Fibroblast of skin of left biceps (primary cell): ENCODE measurements at places on chromosomes 16 and 17.

GRCh38 chr17:82677353-82677925 lies 21.1 kb downstream of the RAB40B start:
- DNase-seq = no peak

DNA sequence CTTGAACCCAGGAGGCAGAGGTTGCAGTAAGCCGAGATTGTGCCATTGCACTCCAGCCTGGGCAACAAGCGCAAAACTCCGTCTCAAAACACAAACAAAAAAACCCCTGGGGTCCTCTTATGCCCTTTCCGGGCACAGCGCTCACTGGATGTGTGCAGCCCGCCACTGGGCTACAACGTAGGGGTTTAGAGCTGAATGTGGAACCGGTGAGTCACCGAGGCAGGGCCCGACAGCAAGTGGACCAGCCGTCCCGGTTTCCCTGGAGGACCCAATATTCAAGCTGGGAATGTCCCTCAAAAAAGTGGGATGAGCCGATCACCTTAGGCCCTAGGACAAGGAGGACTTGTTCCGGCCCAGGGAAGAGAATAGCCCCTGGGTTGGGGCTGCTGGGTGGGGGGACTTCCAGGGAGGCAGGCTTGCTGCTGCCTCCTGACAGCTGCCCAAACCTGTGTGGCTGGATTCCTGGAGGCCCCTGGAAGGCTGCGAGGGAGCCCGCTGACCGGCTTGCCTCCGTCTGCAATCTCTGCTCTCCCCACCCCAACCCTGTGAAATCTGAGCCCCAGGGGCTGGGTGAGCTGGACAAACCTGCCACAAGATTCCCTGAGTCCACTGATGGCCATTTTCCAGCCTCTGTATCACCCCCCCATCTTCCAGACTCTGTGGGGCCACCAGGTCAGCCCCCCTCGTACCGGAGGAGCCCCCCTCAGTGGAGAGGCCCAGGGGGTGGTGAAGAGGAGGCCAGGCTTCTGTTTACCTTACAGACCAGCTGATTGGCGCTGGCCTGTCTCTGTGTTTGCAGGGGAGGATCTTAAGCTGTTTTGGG lies 2.9 kb upstream of the CLDN9 start:
- DNase-seq = no peak

DNA sequence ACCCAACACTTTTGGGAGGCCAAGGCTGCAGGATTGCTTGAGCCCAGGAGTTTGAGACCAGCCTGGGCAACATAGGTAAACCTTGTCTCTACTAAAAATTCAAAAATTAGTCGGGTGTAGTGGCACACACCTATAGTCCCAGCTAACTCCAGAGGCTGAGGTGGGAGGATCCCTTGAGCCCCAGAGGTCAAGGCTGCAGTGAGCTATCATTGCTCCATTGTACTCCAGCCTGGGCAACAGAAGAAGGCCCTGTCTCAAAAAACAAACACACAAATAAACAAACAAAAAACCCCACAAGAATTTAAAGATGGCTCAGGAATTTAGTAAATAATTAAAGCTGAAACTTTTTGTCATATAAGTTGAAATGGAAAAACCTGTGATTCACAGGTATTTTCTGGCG lies 2.3 kb upstream of the TMEM170A start:
- no peak for DNase-seq

- DNase-seq = no peak
Measured at GRCh38 chr17:39461926-39462569, 762 bp downstream of the CDK12 start.

- no peak for DNase-seq
Measured at GRCh38 chr16:80803339-80804055, 901 bp downstream of the CDYL2 start.

DNA sequence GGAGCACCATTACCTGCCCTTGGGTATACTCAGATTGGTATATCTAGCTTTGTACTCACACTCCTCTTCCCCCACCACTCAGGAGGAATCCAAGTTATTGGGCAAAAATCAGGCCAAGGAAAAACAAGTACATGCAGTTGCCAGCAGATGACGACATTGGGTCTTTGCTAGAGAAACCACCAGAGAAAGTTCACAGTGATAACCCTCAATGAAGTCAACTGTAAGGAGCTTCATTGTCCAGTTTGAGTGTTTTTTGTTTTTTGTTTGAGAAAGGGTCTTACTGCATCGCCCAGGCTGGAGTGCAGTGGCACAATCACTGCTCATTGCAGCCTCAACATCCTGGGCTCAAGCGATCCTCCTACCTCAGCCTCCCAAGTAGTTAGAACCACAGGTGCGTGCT lies 34.6 kb upstream of the TOX3 start:
- no peak for DNase-seq

DNA sequence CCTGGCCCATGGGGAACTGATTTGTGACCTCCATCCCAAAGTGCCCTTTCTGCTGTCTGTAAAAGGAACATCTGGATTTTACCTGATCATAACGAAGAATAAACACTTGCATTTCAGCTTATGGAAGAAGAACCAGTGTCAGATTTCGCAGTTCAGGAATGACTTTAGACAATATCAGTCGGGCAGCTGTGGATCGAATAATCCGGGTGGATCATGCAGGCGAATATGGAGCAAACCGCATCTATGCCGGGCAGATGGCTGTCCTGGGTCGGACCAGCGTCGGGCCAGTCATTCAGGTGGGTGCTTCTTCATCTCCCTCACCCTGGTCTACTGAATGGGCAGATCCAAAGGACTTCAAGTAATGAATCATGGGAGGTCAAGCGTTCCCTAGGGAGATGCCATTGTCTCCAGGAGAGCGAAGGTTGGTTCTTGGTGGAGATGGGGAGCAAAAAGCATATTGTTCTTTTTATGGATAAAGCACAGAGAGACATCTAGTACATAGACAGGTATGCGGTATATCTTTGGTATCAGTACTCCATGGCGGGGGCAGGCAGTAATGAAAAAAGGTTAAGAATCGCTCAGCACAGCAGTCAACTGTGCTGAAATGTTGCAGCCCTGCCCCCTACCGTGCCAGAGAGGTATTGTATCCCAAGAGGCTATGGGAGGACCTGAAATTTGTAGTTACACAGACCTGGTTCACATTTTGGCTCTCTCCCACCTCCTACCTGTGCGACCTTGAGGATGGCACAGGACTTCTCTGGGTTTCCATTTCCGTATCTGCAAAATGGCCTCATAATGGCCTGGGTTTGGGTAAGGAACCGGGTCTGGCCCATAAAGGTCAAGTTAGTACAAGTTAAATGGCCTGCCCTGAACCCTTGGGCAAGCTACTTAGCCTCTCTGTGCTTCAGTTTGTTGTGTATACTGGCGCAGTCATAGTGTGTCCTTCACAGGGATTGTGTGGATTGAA lies 4.7 kb downstream of the COQ7 start:
- no peak for DNase-seq

DNA sequence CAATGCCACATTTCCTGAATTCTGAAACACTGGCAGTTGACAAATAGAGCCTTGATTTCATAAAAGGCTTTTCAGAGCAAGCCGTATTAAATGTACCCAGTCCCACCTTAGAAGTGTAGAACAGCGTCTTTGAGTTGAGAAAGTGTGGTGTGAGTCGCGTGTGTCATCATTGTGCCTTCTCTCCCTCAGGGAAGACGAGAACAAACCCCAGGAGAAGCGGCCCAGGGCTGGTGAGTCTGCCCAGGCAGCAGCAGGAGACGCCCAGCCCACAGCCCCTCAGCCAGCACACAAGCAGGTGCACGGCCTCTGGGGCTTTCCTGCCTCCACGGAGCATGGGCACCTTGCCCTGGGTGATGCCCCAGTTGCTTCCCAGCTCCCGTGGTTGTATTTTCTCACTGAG lies 34.0 kb downstream of the CIBAR2 start:
- DNase-seq = no peak

GRCh38 chr16:53952215-53953208 lies 248.6 kb downstream of the FTO start:
- DNase-seq = no peak

DNA sequence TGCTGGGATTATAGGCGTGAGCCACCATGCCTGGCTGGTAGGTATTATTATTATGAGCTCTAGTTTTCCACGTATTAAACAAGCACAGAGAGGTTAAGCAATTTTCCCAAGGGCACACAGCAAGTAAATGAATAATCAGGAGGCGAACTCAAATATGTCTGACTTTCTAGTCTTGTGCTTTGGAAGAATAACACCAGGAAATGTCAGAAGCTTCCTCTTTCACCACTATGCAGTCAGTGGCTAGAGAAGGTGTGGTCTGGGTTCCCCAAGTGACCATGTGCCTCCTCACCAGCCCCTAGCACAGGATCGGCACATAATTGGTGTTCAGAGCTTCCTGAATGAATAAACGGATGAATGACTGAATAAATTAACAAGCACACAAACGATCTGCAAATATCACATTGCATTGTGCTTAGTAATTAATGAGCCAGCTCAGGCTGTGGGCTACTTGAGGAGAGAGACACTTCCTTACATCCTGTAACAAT lies 21.6 kb upstream of the SCNN1B start:
- DNase-seq = no peak

DNA sequence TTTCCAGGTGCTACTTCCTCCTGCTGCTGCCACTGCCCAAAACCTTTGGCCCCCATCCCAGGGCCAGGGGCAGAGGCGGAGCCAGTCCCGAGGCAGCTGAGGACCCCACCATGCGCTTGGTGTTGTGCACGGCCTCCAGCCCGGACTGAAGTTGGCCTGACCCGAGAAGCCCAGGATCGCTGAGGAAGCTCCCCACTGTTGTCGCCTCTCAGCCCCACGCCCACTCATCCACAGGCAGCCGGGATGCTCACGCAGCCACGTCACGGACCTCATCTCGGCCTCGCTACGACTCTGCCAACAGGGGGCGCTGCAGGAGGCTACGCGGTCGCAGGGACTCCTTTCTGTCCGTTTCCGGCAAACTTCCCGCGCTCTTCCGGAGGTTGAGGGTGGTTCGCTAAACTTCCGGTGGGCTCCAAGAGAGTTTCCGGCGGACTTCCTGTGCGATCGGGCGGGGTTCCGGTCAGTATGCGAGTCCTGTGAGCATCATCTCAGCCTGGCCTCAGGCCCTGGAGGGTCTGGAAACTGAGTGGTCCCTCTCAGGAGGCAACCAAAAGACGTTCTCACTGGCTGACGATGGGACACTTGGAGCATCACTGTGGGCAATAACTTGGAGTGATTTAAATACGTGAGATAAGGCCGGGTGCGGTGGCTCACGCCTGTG lies 12.4 kb downstream of the ZG16B start:
- no peak for DNase-seq

DNA sequence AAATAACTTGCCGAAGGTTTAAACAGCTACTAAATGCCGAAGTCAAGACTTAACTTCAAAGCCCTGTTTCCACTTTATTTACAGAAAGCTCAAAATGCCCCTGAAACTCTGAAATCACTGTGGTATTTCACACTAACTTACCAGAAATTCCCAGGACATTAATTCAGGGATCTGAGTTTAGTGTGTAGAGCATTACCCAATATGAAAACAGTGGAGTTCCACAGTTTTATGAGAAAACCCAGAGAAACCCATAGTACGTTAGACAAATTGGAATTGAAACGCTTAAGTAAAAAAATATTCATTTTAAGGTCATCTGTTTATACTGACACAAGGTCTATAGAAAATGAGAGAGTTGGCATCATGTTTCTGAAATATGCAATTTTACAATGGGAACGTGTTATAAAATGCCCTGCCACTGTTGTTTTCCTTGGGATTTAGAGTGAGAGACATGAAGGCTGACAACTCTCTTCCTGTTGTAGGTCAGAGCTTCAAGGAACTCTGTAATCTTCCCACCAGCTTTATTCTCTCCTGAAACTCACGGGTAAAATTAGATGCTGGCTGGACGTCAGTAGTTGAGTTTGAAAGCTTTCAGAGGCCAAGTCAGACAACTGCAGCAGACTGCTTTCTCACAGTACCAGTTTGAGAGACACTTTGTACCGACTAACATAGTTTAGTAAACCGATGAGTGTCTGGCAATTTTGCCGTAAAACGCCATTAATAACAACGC lies 139.4 kb upstream of the TBX2 start:
- no peak for DNase-seq

DNA sequence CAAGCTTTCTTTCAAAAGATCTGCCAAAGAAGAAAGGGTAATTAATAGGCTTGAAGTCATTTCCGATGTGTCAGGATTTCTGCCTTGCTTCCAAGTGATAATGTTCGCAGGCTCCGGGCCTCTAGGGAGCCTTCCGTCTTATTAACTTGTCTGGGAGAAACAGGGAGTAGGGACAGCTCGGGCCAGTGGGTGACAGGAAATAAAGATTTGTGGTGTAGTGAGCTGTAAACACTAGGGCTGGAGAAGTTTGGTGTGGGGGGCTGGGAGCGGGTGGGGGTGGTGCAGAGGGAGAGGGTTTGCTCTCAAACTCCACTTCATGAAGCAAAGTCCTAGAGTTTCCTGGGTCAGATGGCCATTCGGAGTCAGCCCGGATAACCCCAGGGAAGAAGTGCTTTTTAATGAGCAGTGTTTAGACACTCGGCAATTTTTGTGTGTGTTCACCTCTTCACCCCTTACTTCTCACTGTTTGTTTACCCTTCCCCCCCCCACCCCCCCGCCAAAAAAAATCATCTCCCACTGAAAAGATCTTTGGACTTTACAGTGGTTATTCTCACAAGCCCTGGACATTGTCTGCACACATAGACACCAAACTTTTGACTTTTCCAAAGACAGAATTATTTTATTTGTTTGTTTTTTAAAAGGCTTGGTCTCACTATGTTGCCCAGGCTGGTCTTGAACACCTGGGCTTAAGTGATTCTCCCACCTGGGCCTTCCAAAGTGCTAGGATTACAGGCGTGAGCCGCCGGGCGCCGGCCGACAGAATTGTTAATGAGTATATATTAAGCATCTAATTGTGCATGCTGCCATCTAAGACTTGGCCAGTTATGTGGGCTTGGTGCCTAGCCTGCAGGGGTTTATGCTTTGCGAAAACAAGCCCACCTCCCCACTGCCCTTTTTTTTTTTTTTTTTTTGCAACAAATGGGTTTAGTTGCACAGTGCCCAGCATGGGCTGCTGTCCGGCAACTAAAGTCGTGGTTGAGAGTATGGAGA lies 196.4 kb downstream of the CCDC182 start:
- DNase-seq = no peak

- DNase-seq = no peak
Measured at GRCh38 chr17:74963656-74964055, 8.9 kb downstream of the HID1 start.

GRCh38 chr17:77126519-77126918 lies 14.2 kb upstream of the SEC14L1 start:
- DNase-seq = no peak

- DNase-seq = no peak
Measured at GRCh38 chr16:27287051-27287811, 18.7 kb upstream of the NSMCE1 start.
